ENCODE measurements at places on chromosomes 3 and 15.

DNA sequence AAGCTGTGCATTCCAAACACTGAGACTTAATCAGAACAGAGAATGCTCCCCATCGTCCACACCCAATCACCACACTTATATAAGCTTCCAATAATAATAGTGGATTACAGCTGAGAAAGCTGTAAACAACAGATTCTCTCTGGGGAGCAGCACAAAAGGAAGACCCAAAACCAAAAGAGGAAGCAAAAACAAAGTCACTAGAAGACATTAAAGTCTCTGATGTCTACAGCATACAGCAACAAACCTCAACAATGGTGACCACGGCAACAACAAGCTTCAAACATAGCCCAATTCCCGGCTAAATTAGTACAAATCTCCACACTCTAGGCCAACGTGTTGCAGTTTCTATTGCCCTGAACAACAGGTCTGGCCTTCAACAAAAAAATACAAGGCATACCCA lies 37.7 kb downstream of the ZDHHC23 start:
- DNase-seq, result no peak

DNA sequence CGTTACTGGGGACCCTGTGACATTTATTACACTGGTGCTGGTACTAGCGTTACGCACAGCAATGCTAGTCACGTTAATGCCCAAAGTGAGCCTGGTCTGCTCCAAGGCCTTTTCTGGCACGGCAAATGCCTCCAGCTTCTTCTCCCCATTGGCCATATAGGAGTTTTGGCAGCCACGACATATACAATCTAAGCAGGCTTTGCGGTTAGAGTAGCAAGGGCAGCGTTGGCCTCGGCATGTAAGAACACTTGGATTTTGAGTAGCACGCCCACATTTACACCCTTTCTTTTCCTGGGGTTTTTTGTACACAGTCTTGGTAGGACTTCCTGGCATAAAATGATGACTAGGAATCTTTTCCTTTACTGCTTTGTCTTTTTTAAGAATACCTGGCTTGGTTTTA lies 44.9 kb downstream of the MSL2 start:
- DNase-seq, result no peak

GRCh38 chr15:67305506-67305905 lies 50.9 kb downstream of the IQCH start:
- DNase-seq, result no peak

GRCh38 chr15:58593870-58594269 lies 155.6 kb downstream of the ADAM10 start:
- DNase-seq, result no peak

DNA sequence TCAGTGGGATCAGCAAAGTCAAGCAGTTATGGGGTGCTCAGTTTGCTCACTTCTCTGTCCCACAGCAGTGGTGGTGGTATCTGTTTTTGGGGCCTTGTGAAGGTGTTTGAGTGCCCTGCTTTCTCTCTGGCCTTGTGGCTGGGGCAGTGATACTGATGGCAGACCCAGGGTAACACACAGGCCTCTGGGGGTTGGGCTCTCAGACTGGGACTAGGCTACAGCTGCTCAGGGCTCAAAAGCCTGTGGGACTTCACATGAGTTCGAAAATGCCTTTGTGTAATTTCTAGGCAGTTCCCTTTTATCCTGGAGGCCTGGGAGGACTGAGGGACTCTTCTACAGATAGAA lies 75.3 kb downstream of the STXBP5L start:
- DNase-seq, result no peak

GRCh38 chr3:44880284-44880683 lies 5.9 kb downstream of the TGM4 start:
- DNase-seq, result no peak

- DNase-seq, result no peak
These were observed 532 bp upstream of the RTP1 start for GRCh38 chr3:187196573-187197334.

- DNase-seq, result no peak
These were observed 87.3 kb upstream of the ROPN1 start for GRCh38 chr3:124078953-124079911.

GRCh38 chr15:25707656-25708365 lies 155.3 kb downstream of the ATP10A start:
- DNase-seq, result no peak

GRCh38 chr3:5733995-5734394 lies 546.5 kb downstream of the EDEM1 start:
- DNase-seq, result no peak

DNA sequence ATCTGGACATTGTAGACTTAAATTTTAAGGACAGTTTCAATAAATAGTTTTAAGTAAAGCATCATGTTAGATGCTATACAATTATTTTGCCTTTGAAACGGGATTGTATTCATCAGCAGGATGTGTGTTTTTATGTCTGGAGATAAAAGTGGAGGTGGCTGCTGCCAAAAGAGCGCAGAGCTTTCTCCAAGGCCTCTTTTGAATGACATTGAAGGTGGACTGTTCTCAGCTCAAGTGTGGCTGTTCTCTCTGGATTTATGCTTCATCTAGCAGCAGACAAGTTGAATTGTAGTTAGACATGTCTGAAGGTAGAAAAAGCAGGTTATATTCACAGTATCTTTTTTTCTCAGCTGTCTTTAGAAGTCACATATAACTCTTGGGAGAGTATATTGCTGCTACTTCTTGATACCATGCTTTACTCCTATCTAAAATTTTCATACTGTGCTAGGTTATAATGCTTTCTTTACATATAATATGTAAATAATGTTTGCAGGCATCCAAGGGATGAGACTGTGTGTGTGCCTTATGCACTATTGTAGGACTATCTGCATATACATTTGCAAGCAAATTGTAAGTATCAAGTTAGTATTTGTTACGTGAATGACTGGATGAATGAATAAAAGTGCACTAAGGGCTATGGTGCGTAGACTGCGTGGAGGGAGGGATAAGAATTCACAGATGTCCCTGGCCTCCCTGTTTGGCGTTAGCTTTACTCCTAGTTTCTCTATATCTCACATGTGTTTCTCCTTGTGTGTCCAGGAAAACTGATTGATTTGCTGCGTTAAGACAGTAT lies 340.1 kb downstream of the NAALADL2 start:
- no peak for DNase-seq

GRCh38 chr3:179706233-179706632 lies 53.4 kb downstream of the USP13 start:
- DNase-seq, result no peak

DNA sequence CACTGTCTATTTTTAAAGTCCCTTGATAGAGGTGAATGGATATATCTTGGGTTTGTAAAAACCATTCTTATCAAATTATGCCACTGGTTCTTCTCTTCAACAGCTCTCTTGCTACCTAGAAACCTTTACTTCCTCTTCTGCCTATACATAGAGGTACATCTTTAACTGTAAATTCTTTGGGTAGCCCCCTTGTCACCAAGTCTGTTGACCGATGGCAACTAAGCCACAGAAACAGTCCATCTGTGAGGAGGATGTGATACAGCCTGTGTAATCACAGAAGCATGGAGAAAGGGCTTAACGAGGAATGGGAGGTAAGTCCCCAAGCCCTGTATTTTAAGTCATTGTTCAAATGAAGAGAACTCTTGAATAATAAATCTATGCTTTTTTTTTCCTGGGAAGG lies 246.5 kb upstream of the MDFIC2 start:
- DNase-seq, result no peak

DNA sequence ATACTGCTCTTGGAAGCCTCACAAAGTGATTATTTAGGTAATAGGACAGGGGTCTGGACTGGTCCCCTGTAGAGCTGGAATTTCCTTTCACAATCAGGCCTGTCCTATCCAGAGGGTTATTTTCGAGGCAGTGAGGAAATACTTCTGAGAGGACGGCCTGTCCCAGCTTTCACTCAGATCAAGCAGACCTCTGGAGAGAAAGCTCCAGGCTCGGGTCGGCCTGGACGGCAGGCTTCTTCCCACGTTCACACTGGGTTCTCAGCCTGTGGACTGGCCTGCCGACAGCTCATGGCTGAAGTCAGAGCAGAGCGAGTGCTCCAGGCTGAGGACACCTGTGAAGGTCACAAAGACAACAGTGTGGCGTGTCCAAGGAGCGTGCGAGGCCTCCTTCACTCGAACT lies 405.3 kb downstream of the VPS13C start:
- no peak for DNase-seq

DNA sequence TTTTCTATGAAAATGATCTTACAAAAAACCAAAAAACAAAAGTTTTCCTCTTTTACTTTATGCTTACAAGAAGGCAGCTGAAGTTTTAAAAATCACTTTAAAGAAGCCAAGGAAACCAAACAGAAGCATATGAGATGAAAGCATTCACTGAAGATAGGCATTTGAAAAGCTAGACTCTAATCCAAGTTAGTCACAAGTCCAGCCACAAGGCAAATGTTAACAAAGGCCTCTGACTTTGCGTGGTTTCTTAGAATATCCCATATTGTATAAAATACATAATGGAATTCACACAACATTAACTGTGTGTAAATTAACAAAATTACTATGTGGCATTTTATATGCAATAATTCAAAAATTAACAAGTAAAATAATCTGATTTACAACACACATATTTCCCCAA lies 17.7 kb downstream of the MRPL3 start:
- no peak for DNase-seq
